ENCODE measurements at places on chromosomes 1 and 21.

GRCh38 chr1:156725683-156726280 is 2.5 kb upstream of the METTL25B start:
- peak; percentile 90 for DNase-seq

DNA sequence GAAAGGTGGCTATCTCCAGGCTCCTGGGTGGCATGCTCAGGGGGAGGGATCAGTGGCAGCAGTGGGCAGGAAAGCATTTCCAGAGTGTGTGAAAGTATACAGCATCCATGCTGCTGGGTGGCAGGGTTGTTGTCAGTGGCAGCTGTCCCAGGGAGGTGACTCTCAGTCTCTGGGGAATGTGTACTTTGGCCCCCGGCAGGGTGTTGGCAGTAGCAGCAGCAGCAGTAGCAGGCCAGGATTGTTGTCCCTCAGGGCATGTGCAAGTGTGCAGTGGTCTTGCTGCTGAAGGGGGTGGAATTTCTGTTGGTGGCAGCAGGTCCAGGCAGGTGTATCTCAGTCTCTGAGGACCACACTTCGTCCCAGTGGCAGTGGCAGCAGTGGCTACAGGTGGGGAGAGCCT is 71.7 kb upstream of the GUCA2B start:
- DNase-seq, result no peak

- DNase-seq, result no peak
Observed at GRCh38 chr1:221704306-221704705, 37.6 kb downstream of the DUSP10 start.

- DNase-seq, result peak; percentile 75
Observed at GRCh38 chr1:109509176-109510134, at the start of gene AMIGO1. AMIGO1 (minus strand) TSS chr1:109509727; CDS start chr1:109508912, 815 bp downstream.

DNA sequence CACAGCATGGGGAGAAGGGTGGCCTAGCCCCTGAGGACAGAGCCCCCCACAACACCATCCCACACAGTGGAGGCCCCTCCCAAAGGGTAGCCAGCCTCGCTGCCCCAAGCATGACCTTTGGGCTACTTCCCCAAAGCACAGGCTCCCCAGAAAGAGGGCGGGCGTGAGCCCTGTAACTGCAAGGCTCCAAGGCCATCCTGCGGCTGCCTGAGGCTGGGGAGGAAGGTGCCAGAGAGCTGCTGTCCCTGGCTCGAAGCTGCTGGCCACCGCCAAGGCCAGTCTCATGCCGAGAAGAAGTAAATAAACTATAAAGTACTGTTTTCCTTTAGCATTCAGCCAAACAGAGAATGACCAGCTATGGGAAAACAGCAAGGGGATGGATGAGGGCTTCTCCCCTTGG is 27.5 kb downstream of the UBASH3A start:
- no peak for DNase-seq
